ENCODE measurements at places on chromosomes 16 and 17.

DNA sequence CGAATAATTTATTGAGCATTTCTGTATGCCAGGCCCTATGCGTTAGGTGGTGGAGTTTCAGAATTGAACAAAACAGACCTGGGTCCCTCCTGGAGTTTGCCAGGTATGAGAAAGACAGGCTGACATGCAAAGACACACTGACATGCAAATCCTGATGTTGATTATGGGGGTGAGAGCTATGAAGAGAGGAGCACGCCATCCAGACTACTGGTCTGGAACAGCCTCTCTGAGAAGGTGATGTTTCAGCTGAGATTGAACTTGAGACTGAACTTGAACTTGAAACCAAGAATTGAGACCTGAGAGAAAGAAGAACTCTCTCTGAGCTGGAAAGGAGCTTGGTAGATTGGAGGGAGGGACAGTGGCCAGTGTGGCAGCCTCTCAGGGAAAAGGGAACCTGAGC is 14.2 kb upstream of the CACNG4 start:
- H3K4me1 ChIP-seq = peaks cover 12% of the 10 kb centered on the region
- DNase-seq = no peak
- no peaks in the 10 kb centered on the region for H3K36me3 ChIP-seq
- H3K4me3 ChIP-seq = no peak overlapping the region

- H3K4me1 ChIP-seq = no peaks in the 10 kb centered on the region
- no peak overlapping the region for H3K4me3 ChIP-seq
- no peaks in the 10 kb centered on the region for H3K36me3 ChIP-seq
- H3K27ac ChIP-seq = no peak overlapping the region
- DNase-seq = no peak
These were observed 151.1 kb downstream of the AHSP start for GRCh38 chr16:31678649-31679325.

DNA sequence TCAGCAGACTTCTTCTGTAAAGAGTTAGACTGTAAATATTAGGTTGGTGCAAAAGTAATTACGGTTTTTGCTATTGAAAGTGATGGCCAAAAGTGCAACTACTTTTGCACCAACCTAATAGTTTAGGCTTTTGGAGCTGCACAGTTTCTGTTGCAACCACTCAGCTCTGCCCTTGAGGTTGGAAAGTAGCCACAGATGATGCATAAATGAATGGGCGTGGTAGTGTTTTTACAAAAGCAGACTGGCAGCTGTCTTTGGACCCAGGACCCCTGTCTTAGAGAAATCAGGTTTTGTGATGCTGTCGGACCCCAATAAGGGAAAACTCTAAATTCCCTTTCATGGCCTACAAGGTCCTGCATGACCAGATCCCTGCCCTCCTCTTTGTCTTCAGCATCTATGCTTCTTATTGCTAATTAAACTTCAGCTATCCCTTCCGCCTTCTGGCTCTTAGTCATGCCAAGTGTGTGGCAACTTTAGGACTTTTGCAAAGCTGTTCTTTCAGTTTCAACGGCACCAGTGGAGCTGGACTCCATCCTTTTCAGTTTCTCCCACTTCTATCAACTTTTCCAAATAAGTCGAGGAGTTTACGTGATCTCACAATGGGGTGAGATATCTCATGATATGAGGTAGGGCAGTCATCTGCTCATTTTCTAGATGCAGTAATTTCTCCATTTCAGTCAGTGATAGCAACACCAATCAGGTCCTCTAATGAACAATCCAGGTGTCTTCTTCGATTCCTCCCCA is 232.3 kb downstream of the XYLT1 start:
- no peaks in the 10 kb centered on the region for H3K4me1 ChIP-seq
- no peaks in the 10 kb centered on the region for H3K36me3 ChIP-seq
- H3K27ac ChIP-seq = no peak overlapping the region
- DNase-seq = no peak
- H3K27me3 ChIP-seq = no peaks in the 10 kb centered on the region

DNA sequence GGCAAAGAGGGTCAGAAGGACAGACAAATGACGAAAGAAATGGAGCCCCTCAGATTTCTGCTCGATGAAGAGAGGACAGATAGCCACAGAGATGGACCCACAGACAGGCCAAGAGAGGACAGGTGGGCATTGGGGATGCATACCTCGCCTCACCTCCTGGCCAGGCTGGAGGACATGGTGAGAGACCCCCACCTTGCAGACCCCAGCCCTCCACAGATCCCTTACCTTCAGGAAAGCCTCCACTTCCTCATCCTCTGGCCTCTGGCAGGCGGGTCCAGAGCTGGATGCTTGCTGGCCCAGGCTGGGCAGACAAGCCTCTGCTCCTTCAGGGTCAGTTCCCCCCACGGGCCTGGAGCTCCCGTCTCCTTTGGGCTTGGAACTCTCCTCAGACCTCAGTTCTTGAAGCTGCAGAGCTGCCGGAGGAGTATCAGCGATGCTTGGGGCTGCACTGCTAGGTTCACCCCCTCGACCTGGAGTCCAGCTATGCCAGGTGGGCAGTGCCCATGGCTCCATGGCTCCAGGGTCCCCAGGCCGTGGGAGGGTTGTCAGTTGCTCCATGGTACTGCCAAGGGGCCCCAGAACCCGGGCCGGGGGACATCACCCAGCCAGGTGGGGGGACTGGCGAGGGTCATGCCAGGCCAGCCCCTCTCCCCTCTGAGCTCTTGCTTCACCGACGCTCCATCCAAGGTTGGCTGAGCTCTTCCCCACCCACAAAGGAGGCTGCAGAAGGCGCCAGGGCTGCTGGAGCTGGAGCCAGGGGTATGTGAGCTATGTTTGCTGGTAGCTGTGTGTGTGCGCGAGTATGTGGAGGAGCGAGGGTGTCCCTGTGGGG is 1.0 kb downstream of the TSPOAP1 start:
- no peak overlapping the region for H3K27ac ChIP-seq
- DNase-seq = no peak
- H3K36me3 ChIP-seq = no peaks in the 10 kb centered on the region
- H3K4me3 ChIP-seq = no peak overlapping the region

DNA sequence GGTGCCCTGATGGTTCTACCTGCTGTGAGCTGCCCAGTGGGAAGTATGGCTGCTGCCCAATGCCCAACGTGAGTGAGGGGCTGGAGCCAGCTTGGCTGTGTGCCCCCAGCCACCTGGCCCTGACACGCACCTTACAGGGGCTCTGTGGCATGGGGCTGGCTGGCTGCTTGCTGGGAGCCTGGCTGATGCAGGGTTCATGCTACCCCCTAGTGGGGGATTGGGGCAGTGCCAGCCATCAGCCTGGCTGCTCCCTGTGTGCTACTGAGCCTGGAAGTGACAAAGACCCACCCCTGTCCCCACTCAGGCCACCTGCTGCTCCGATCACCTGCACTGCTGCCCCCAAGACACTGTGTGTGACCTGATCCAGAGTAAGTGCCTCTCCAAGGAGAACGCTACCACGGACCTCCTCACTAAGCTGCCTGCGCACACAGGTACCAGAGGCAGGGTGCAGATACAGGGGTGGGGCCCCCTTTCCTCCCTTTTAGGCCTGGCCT is 5.7 kb downstream of the GRN start:
- H3K4me1 ChIP-seq = 0 out of 2 replicates have a peak, but pooled peaks cover 3% of the 10 kb centered on the region
- H3K27me3 ChIP-seq = no peaks in the 10 kb centered on the region

GRCh38 chr17:68843522-68843921 is 111.7 kb downstream of the ABCA8 start:
- H3K36me3 ChIP-seq = no peaks in the 10 kb centered on the region
- no peak for DNase-seq
- no peaks in the 10 kb centered on the region for H3K4me1 ChIP-seq
- H3K27ac ChIP-seq = no peak overlapping the region
- H3K27me3 ChIP-seq = no peaks in the 10 kb centered on the region
- no peak overlapping the region for H3K4me3 ChIP-seq

GRCh38 chr17:32386844-32387243 is 36.9 kb downstream of the ZNF207 start:
- H3K27ac ChIP-seq = no peak overlapping the region
- H3K4me1 ChIP-seq = no peaks in the 10 kb centered on the region
- H3K4me3 ChIP-seq = no peak overlapping the region
- no peak for DNase-seq

- no peak overlapping the region for H3K4me3 ChIP-seq
- H3K27ac ChIP-seq = no peak overlapping the region
- peaks cover 13% of the 10 kb centered on the region for H3K36me3 ChIP-seq
- DNase-seq = no peak
- H3K4me1 ChIP-seq = peaks cover 1% of the 10 kb centered on the region
- no peaks in the 10 kb centered on the region for H3K27me3 ChIP-seq
These were observed 1.9 kb downstream of the PPP4C start for GRCh38 chr16:30077656-30078055.

DNA sequence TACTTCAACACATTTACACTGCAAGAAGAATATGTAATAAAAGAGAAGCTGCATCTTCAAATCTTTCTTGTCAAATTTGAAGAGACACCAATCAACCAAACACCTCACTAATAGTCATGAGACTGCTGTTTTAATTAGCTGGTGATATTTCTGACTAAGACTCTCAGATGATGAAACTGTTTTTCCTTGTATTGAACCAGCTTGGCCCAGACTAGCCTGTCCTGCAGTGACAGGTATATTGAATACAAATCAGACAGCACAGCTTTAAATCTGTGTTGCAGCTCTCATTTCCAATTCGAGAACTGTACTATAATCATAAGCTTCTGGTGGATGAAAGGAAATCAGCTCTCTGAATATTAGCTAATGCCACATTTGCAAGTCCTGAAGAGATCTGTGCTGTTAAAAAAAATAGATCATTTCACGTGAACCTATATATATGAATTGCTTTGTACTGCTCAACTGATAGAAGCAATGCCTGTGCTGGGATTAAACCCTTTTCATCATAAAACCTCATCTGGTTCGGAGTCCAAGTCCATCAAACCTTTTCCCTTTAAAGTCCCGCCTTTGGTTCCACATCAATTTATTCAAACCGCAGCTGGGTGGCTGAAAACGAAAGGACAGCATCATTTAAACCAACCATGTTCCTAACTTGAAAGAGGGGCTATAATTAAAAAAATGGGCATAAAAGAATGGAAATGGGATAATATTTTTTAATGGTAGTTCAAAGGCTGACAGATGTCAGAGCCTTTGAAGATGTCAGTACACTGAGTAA is 306.2 kb downstream of the CEP112 start:
- H3K4me3 ChIP-seq = no peak overlapping the region
- H3K4me1 ChIP-seq = no peaks in the 10 kb centered on the region
- no peak for DNase-seq
- no peaks in the 10 kb centered on the region for H3K27me3 ChIP-seq
- H3K36me3 ChIP-seq = no peaks in the 10 kb centered on the region

DNA sequence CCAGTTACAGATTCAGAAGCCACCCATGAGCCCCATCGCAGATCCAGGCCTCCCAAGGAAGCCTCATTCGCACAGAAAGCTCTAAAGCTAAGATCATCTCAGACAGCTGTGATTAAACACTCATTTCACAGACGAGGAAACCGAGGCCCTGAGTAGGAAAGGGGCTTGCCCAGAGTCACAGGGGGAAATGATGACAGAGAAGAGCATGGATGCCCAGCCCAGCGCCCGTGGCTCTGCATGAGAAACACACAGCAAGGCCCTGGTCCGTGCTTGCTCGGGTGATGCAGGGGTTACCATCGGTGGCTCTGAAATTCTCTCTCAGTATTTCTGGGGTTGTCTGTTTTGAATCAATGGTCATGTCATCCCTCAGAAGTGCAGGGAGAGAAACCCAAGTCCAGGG is 109.6 kb downstream of the C16orf78 start:
- no peak overlapping the region for H3K27ac ChIP-seq
- H3K27me3 ChIP-seq = no peaks in the 10 kb centered on the region
- H3K4me1 ChIP-seq = peaks cover 2% of the 10 kb centered on the region
- no peaks in the 10 kb centered on the region for H3K36me3 ChIP-seq
- no peak overlapping the region for H3K4me3 ChIP-seq
- DNase-seq = no peak

GRCh38 chr17:5784791-5785190 is 200.5 kb upstream of the NLRP1 start:
- H3K27ac ChIP-seq = no peak overlapping the region
- H3K4me1 ChIP-seq = no peaks in the 10 kb centered on the region
- DNase-seq = no peak

- H3K27ac ChIP-seq = no peak overlapping the region
- H3K4me3 ChIP-seq = peak overlapping the region; percentile 68
- peaks cover 16% of the 10 kb centered on the region for H3K36me3 ChIP-seq
- 0 out of 2 replicates have a peak, but pooled peaks cover under 1% of the 10 kb centered on the region for H3K4me1 ChIP-seq
- no peaks in the 10 kb centered on the region for H3K27me3 ChIP-seq
These were observed 619 bp downstream of the NAT9 start for GRCh38 chr17:74775409-74776043.

Data from iPS DF 6.9 (cell line).